ENCODE measurements at places on chromosomes 4 and X.

- DNase-seq = no peak
Measured at GRCh38 chrX:53319614-53320542, 38.5 kb upstream of the IQSEC2 start.

GRCh38 chrX:135434258-135435138 lies 12.8 kb downstream of the SMIM10L2A start:
- DNase-seq = no peak

DNA sequence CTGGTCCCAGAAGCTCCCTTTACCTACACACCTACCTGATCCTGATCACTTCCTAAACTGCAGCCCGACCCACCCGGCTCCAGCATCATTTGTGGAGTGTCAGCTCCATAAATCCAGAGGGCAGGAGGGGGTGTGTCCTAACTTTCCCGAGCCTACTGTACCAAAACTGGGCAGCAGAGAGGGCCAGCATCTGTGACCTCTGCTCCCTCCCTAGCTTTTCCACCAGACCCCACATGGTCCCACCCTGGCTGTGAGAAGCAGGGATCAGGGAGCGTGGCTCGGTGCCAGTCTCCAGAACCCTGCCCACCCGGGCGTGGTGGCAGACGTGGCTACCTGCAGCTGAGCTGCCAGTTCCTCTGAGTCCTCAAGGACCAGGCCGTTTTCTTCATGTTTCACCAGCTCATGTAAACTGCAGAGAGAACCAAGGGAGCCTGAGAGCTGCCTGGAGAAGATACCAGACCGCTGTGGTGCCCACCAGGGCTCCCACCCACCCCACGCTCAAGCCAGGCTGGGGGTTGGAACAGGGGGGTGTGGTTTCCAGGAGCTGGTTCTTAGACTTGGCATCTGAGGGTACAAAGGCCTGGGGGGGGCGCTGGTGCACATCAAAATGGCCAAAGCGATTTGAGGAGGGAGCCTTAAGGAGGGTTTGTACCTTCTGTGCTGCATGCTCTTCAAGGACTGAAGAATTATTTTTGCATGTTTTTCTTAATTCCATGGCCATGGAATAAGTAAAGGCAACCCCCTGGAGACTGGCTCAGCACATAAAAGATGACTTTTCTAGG lies 76.7 kb upstream of the DRD5 start:
- DNase-seq = no peak

GRCh38 chr4:146329050-146329716 lies 114.8 kb downstream of the REELD1 start:
- no peak for DNase-seq

GRCh38 chr4:12635629-12636028 lies 848.5 kb downstream of the RAB28 start:
- no peak for DNase-seq

DNA sequence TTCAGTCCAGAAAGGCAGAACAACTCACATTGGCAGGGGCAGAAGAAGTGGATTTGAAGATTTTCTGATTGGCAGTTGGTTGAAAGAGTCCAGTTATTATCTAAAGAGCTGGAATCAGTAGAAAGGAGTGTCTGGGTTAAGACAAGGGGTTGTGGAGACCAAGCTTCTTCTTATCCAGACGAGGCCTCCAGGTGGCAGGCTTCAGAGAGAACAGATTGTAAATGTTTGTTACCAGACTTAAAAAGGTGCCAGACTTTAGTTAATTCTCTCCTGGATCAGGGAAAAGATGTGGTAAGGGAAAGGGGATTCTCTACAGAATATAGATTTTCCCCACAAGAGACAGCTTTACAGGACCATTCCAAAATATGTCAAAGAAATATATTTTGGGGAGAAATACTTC lies 36.7 kb upstream of the TLR3 start:
- DNase-seq = no peak

GRCh38 chr4:144634978-144635747 lies 10.8 kb upstream of the HHIP start:
- no peak for DNase-seq

DNA sequence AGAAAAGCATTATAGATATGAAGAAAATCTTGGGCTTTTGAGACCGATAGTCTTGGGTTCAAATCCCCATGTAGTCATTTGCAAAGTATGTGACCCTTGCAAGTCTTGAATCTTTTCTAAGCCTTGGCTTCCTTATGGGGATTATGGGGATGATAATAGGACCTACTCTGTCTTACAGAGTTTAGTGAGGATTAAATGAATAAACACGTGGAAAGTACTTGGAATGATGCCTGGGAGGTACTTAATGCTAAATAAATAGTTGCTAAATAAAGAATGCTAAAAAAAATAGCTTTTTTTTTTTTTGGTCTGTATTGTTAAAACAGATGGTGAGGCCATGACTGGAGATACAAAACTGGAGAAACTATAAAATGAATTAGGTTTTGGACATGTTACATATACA lies 292.7 kb downstream of the GPAT3 start:
- DNase-seq = no peak

- DNase-seq = no peak
Measured at GRCh38 chr4:26402458-26402857, 81.6 kb downstream of the RBPJ start.

- peak; percentile 27 for DNase-seq
Measured at GRCh38 chrX:129783291-129783713, 3.6 kb downstream of the SASH3 start.

DNA sequence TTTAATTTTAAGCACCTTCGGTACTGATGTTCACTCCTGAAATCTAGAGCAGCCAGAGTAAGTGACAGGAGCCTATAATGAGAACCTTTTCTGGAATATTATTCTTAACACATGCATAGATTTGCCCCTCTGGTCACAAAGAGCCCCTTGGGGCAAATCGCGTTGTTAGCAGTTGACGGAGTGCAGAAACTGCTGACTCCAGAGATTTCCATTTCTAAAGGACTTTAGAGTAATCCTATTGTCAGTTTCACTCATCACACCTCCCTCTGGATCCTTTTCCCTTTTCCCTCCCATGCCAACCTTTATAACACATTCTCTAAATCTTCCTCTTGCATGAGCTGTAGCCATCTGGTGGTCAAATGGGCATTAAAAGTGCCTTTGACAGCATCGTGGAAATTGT lies 264.9 kb upstream of the PRPS2 start:
- no peak for DNase-seq

DNA sequence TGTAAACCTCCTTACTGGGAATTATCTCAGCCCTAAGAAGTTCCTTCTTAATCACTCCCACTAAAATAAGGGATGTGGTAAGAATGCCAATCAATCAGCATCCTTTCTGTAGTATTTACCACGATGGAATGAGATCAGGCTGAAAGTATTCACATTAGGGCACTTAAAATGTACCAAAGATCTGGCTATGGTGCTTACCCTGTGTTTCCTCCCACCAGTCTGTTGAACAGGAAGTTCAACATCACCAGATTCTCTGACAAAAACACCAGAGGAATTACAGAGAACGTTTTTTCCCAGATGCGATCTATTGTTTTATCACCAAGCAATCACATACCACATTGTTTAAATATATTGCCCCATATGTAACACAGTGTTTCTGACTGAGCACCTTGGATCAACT lies 2.1 kb upstream of the CLCN3 start:
- no peak for DNase-seq

GRCh38 chr4:836750-837301 lies 10.9 kb upstream of the CPLX1 start:
- peak; percentile 10 for DNase-seq

GRCh38 chr4:128916832-128917231 lies 107.3 kb downstream of the JADE1 start:
- no peak for DNase-seq

- DNase-seq = no peak
Measured at GRCh38 chr4:52876069-52876468, 14.0 kb downstream of the RASL11B start.

GRCh38 chr4:6142511-6142910 lies 57.8 kb downstream of the JAKMIP1 start:
- no peak for DNase-seq

DNA sequence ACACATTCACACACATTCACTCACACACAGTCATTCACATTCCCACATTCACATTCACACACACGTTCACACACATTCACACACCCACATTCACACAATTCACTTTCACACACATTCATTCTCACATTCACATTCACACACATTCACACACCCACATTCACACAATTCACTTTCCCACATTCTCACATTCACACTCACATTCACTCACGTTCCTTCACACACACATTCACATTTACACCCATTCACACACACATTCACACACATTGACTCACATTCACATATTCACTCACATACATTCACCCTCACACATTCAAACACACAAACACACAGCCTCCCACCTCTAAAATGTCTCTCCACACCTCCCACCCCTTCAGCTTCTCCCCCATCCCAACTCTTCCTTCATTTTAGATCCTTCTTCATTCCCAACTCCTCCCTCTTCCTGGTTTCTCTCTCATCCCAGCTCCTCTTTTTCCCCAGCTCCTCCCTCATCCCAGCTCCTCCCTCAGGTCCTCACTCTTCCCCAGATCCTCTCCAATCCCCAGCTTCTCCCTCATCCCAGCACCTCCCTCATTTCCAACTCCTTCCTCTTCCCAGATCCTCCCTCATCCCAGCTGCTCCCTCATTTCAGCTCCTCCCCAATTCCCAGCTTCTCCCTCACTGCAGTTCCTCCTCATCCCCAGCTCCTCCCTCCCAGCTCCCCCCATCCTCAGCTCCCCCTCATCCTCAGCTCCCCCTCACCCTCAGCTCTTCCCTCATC lies 111.0 kb downstream of the FAM53A start:
- DNase-seq = no peak

GRCh38 chr4:138843616-138844015 lies 172.0 kb upstream of the NOCT start:
- DNase-seq = no peak

DNA sequence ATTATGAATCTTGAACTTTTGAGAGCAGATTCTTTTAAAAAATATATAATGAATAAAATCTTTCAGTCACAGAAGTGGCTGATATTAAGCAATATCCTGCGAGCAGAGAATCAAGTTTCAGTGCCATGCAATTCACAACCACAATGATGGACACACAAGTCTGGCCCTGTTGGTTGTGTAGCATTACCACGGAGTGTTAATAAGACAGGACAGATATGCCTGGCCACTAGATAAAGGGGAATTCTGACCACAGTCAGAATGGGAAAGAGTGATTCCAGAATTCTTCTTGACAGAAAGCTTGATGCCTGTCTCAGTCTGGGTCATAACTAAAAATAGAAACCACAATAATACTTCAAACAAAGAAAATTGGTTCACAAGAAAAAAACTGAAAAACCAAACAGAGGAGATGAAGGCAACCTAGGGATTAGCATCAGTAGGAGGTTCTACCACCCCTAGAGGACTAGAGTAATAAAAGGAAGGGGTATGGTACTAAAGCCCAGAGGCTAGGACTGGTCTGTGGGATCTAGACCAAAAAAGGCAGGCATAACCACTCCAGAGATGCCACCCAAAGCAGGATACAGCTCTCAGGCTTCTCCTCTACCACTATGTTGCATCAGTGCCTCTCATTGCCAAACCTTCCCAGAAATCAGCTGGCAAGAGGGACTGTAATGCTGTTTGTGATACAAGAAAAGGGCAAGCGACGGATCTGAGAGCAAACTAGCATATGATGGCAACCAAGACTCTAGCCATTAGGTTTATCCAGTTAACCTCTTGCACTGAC lies 59.0 kb downstream of the RNF150 start:
- no peak for DNase-seq

- DNase-seq = no peak
Measured at GRCh38 chr4:42655269-42655637, 1.7 kb downstream of the ATP8A1 start.

- DNase-seq = no peak
Measured at GRCh38 chrX:153407736-153408135, 3.5 kb upstream of the ZFP92 start.

DNA sequence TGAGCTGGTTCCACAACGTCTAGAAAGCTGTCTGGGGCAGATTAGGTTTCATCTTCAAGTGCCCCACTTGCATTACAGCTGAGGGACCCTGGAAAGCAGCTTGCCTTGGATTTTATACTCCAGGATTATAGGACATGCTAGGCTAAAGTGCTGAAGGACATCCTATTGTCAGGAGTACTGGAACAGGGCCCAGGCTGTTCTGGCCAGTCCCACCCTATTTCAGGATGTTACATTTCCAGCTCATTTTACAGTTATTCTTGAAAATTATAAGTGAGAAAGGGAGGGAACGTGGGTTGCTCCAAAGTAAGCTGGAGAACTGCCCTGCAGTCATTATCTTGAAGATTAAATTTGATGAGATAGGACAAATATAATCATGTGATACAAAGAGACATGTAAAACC lies 71.0 kb upstream of the UGT8 start:
- no peak for DNase-seq

DNA sequence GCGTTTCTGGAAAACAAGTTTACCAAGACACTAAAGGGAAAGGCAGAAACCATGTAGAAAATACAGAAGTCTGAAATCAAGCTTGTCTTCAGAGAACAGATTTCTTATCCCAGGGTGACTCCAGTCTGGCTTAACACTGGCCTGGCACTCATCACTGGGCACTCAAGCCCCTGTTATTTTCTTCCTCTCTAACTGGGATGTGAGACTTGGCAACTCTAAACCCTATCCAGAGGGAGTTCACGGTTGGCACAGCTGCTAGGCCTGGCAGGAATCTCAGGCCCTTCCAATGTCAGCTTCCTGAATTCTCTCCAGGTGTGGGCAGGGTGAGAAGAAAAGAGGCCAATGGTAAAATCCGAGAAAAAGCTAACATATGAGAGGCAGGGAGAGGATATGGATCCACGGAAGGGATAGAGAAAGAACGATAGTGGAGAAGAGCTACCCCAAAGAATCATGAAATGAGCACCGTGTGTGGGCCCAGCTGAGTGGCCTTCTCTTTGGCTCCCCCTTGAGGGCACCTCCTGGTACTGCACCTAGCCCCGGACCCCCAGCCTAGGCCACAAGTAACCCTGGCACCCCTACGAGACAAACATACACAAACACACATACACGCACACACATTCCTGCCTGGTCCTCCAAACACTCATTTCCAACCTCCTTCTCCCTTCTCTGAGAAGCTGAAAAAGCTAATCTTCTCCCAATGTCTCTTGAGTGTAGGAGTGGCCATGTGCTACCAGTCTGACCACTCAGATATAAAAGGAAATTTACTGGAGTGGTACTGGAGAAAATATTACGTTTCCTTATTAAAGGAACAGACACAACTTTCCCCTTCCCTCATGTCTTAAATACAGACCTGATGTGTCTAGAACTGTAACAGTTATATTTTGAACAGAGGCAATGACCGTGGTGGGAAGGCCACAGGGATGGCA lies 16.6 kb upstream of the PTCHD1 start:
- no peak for DNase-seq

GRCh38 chr4:89256203-89256800 lies 51.3 kb downstream of the GPRIN3 start:
- DNase-seq = no peak

Measured in activated naive CD4-positive, alpha-beta T cell treated with anti-CD3 and anti-CD28 coated beads, Interleukin-2, amount 50 U/mL, for 16 hours (primary cell).